ENCODE measurements at places on chromosomes 2 and 18. TPM values are rescaled to one million over a fixed set of nuclear protein-coding genes. Genes with fewer than 3 reads are reported as not detected.

GRCh38 chr2:109193807-109194619 lies 65.0 kb downstream of the SH3RF3 start:
- no peak overlapping the region for H3K27ac ChIP-seq
- no peak for DNase-seq
- peaks cover 11% of the 10 kb centered on the region for H3K4me1 ChIP-seq
- H3K36me3 ChIP-seq, result no peaks in the 10 kb centered on the region
- H3K27me3 ChIP-seq, result no peaks in the 10 kb centered on the region

DNA sequence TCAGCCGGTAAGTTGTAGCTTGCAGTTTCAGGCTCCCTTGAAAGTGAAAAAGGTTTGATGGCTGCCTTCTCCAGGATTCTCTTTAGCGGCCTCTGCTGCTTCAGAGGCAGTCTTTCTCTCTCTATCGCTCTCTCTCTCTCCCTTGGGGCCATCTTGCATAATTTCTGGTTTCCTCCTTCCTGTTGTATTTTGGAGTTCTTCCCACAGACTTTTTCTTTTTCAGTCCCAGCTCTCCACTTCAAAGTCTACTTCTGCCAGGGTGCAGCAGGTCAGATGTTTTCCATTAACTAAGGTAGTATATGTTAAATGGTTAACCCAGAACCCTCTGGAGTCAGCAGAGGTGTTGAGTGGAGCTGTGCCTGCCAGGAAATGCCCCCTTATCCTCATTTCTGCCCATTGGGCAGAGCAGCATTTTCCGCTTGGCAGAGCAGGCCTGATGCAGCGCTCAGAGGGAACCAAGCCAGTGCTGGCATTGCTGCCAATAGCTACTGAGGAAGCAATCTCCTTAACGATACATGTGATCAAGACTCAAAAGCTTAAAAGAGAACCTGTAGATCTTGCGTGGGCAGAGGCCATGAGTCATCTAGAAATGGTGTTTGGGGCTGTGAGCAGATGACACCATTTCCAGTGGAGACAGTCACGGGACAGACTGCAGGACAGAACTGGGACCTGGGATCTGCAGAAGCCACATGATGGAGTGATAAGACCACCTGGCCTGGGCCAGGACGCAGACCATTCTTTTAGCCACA lies 20.8 kb downstream of the DBI start:
- no peaks in the 10 kb centered on the region for H3K36me3 ChIP-seq
- H3K4me1 ChIP-seq, result peaks cover 19% of the 10 kb centered on the region
- H3K27ac ChIP-seq, result no peak overlapping the region
- no peak for DNase-seq

- H3K36me3 ChIP-seq, result no peaks in the 10 kb centered on the region
- no peak overlapping the region for H3K4me3 ChIP-seq
- no peaks in the 10 kb centered on the region for H3K27me3 ChIP-seq
- H3K27ac ChIP-seq, result peak overlapping the region; percentile 63
- H3K4me1 ChIP-seq, result peaks cover 17% of the 10 kb centered on the region
- DNase-seq, result no peak
Measured at GRCh38 chr18:49051311-49051967, 100.7 kb upstream of the SMAD7 start.

GRCh38 chr2:84850471-84850870 lies 30.4 kb downstream of the TRABD2A start:
- DNase-seq, result no peak
- H3K27me3 ChIP-seq, result peaks cover 27% of the 10 kb centered on the region
- H3K36me3 ChIP-seq, result peaks cover 9% of the 10 kb centered on the region

DNA sequence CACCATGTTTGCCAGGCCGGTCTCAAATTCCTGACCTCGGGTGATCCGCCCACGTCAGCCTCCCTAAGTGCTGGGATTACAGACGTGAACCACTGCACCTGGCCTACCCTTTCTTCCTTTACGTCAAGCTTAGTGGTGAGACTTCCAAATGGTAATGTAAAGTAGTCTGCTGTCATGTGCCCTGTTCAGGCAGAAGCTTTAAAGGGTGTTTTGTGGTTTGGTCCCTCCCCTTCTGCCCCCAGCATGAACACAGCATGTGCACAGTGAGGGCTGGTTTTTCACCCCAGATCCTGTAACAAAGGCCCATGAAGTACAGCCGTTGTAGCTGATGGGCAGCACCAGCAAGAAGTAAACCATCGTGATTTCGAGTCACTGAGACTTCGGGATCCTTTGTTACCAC lies 2.7 kb upstream of the DTYMK start:
- H3K27me3 ChIP-seq, result no peaks in the 10 kb centered on the region
- peaks cover 13% of the 10 kb centered on the region for H3K4me1 ChIP-seq
- no peak for DNase-seq

DNA sequence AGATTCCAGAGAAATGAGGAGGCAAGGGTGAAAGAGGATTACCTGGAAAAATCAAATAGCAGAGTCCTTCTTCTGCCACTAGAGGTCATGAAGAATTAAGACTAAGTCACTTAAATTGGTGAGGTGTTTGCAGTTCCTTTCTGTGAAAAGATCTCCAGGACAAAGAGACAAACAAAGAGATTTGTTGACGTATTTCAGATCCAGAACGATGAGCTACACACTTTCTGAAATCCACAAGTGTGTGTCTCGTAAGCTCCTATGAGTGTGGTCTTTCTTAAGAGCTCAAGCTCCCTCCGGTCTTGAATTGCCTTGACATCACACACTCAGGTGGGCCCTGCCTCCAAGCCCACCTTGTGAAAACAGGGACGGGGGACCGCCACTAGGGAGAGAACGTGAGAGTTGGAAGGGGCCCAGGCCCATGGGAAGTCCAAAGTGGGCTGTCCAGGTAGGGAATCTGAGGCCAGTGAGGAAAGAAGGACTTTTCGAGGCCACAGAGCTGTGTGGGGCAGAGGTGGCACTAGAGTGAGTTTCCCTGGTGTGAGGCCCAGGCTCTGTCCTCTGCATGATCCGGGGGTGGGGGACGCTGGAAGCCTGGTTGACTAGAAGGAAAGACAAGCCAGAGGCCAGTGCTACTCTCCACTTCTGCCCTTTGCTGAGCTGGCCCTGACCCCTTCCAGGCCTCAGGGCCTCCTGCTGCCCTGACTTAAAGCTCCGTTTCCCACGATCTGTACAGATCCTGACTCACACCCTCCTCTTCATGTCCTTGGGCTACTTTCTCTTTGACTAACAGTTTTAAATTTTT lies 168.1 kb upstream of the NCK2 start:
- peak overlapping the region; percentile 15 for H3K27ac ChIP-seq
- peaks cover 18% of the 10 kb centered on the region for H3K4me1 ChIP-seq
- DNase-seq, result peak; percentile 29
- H3K4me3 ChIP-seq, result no peak overlapping the region
- H3K27me3 ChIP-seq, result no peaks in the 10 kb centered on the region
- H3K36me3 ChIP-seq, result no peaks in the 10 kb centered on the region

DNA sequence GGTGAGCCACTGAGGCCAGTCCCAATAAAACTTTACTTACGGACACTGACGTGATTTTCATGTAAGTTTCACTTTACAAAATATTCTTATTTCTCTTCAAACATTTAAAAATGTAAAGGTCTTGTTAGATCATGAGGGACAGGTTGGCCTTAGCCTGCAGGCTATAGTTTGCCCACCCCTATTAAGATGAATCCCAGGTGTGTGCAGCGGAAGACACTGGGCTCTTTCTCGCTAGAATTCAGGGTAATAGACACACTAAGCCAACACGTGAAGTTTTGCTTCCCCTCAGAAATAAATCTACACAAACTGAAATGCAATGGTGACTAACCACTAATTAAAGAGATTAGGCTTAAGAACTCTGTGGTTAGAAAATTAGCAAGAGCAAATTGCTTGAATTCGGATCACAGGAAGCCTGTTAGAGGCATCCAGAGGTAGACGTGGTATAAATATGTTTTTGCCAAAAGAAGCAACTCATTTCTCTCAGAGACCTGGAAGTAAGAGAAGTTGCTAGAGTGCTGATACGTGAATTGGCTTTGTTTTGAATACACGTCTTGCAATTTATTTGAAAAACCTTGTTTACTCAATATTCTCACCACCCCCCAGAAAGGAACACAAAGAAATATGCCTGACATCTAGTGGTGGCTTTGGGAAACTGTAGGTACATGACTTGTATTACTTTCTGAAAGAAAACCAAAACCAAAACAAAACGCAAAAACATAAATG lies 151.6 kb downstream of the DTNB start:
- H3K4me3 ChIP-seq, result no peak overlapping the region
- H3K27me3 ChIP-seq, result no peaks in the 10 kb centered on the region
- peaks cover 6% of the 10 kb centered on the region for H3K4me1 ChIP-seq
- DNase-seq, result no peak
- H3K27ac ChIP-seq, result peak overlapping the region; percentile 85

GRCh38 chr18:79682894-79683625 lies 3.5 kb downstream of the CTDP1 start:
- no peak for DNase-seq
- H3K4me1 ChIP-seq, result peaks cover 21% of the 10 kb centered on the region
- H3K4me3 ChIP-seq, result no peak overlapping the region
- H3K27me3 ChIP-seq, result no peaks in the 10 kb centered on the region
- H3K27ac ChIP-seq, result peak overlapping the region; percentile 62
- no peaks in the 10 kb centered on the region for H3K36me3 ChIP-seq

- DNase-seq, result no peak
- no peak overlapping the region for H3K4me3 ChIP-seq
- H3K4me1 ChIP-seq, result peaks cover 10% of the 10 kb centered on the region
- no peak overlapping the region for H3K27ac ChIP-seq
- H3K36me3 ChIP-seq, result no peaks in the 10 kb centered on the region
Measured at GRCh38 chr2:29317077-29317517, 201.9 kb downstream of the CLIP4 start.

DNA sequence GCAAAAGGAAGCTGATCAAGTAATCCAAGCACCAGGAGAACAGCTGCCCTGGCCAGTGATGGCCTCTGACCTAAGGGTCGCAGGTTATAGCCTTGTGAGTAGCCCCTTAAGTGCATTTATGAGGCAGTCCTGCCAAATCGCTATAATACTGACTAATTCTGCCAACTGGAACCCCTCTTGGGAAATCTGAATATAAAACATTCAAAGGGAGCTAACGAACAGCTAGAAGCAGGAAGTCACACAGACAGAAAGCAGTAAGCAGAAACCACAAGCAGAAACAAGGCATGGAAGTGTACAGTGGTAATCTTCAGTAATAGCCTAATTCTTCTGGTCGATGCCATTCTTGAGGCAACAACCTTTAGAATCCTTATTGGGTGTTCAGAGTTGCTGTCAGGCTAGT lies 521.3 kb downstream of the METTL4 start:
- H3K27ac ChIP-seq, result no peak overlapping the region
- peaks cover 11% of the 10 kb centered on the region for H3K36me3 ChIP-seq
- no peak overlapping the region for H3K4me3 ChIP-seq

DNA sequence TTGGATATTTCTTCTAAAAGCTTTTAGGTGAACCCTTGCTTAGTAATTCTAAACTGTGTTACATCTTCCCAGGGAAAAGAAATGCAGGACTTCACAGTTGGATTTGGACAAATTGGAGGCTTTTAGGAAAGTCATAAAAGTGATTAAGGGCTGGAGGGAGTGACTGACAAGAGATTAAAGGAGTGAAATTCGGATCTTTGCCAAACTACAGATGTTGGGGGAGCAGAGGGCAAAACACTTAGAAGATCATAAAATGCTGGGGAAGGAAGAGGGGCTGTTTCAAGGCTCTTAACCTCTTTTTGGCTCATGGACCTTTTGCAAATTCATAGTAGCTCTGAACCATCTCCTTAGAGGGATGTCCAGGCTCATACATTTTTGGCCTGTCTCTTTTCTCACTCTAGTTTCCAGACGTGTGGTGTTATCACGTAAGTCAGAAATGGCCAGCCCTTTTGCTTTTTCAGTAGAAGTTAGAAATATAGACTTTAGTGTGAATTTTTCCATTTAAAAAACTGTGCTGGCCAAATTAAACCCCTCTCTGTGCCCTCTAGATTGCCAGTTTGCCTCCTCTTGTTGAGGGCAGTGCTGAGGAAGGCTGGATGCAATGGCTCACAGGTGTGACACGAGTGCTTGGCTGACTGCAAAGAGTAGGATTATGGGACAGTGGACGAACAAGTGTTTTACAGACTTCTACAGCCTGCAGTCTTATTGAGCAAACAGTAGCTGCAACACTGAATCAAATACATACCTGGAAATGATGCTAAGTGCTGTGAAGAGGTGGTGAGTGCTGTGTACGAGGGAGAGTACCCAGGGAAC lies 109.9 kb downstream of the LYPD6B start:
- peaks cover 16% of the 10 kb centered on the region for H3K4me1 ChIP-seq
- no peaks in the 10 kb centered on the region for H3K36me3 ChIP-seq
- no peaks in the 10 kb centered on the region for H3K27me3 ChIP-seq

DNA sequence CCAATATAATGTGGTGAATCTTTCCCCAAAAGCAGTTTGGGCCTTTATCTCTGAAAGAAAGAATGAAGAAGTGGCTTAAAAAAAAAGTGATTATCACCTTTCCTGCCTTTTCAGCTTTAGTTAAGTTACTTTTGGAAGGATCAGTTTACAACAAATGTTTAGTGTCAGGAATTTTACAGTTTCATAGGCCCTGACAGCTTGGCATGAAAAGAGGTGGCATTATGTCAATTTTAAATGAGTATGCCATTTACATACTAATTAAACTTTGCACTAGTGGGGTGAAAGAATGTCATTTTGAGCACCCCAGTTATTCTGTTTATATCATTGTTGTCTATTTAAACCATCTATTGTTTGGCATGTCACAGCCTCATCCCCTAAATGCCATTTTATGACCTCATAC lies 763.5 kb upstream of the FANCL start:
- H3K4me3 ChIP-seq, result no peak overlapping the region
- H3K4me1 ChIP-seq, result peaks cover 14% of the 10 kb centered on the region
- H3K36me3 ChIP-seq, result no peaks in the 10 kb centered on the region
- H3K27ac ChIP-seq, result no peak overlapping the region
- DNase-seq, result no peak

GRCh38 chr2:56182420-56182819 lies 1.4 kb upstream of the CCDC85A start:
- no peak for DNase-seq
- peaks cover 25% of the 10 kb centered on the region for H3K4me1 ChIP-seq
- H3K27ac ChIP-seq, result no peak overlapping the region
- peak overlapping the region; percentile 45 for H3K4me3 ChIP-seq

- no peak overlapping the region for H3K27ac ChIP-seq
- H3K36me3 ChIP-seq, result no peaks in the 10 kb centered on the region
- H3K27me3 ChIP-seq, result no peaks in the 10 kb centered on the region
- no peak overlapping the region for H3K4me3 ChIP-seq
- peaks cover 32% of the 10 kb centered on the region for H3K4me1 ChIP-seq
Measured at GRCh38 chr2:72979896-72980295, 62.6 kb downstream of the EMX1 start.

GRCh38 chr2:141035846-141036420 lies 1094.9 kb downstream of the LRP1B start:
- no peak overlapping the region for H3K4me3 ChIP-seq
- H3K36me3 ChIP-seq, result no peaks in the 10 kb centered on the region
- no peaks in the 10 kb centered on the region for H3K27me3 ChIP-seq
- H3K4me1 ChIP-seq, result peaks cover 13% of the 10 kb centered on the region

Gene SEC11C
- total RNA-seq, result 44.3 TPM

Gene BOD1L2
- total RNA-seq, result not detected

Gene ALPG
- total RNA-seq, result 0.94 TPM

Gene UGT1A3
- total RNA-seq, result not detected

Gene ZNF407
- 5.1 TPM for total RNA-seq

Gene SCN1A
- total RNA-seq, result 1.6 TPM

Gene TMSB10
- 943 TPM for total RNA-seq

Gene RAB17
- 140 TPM for total RNA-seq

Gene XDH
- 3.7 TPM for total RNA-seq

Gene WDR75
- total RNA-seq, result 68.3 TPM

Gene CKAP2L
- total RNA-seq, result 25.6 TPM
